ENCODE measurements at places on chromosomes 5 and 9.

GRCh38 chr9:83034587-83034986 is 28.4 kb downstream of the RASEF start:
- DNase-seq = no peak

- no peak for DNase-seq
Observed at GRCh38 chr5:107542428-107542827, 128.3 kb downstream of the EFNA5 start.

DNA sequence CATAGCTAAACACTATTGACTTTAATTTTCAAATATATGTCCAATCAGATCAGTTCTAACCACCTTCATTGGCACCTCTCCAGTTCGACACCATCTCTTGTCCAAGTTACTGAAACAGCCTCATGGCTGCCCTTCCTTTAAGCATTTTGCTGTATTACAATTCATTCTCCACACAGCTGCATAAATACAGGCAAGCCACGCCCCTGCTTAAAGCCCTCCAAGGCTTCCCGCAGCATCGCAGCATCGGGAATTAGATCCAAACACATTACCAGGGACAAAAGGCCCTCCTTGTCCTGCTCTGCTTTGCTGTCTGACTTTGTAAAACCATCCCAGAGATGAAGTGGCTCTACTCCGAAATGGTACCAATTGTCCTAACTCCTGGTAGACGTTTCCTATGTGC is 75.1 kb upstream of the RAI14 start:
- DNase-seq = no peak

- DNase-seq = no peak
Observed at GRCh38 chr9:15423231-15423985, 732 bp downstream of the SNAPC3 start.

DNA sequence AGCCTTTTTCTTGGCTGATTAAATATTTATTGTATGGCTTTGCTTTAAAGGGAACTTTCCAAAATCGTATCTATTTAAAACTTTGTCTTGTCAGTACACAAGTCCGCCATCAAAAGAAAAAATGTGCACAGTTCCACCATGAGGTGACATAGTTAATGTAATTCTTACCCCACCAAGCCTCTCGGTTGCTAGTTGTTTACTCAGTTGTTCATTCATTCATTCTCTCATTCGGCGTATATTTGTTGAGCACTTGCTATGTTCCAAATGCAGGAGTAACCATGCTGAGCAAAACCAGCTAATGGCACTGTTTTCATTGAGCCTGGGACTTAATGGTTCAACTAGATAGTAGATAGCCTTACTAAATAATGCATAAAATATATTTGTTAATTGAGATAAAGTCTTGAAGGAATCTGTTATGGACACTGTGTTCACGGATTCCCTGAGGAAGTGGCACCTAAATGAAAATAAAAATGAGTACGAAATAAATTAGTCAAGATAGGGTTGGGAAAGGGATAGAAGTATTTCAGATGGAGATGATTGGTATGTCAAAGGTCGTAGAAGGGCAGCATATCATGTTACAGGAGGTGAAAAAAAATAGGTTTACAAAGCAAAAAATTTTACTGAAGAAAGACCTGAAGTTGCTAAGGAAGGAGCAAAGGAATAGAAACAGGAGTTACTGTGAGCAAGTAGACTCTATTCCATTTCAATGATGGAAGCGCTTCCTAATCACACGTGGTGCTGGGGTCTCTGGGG is 1.5 kb downstream of the DCAF10 start:
- no peak for DNase-seq

DNA sequence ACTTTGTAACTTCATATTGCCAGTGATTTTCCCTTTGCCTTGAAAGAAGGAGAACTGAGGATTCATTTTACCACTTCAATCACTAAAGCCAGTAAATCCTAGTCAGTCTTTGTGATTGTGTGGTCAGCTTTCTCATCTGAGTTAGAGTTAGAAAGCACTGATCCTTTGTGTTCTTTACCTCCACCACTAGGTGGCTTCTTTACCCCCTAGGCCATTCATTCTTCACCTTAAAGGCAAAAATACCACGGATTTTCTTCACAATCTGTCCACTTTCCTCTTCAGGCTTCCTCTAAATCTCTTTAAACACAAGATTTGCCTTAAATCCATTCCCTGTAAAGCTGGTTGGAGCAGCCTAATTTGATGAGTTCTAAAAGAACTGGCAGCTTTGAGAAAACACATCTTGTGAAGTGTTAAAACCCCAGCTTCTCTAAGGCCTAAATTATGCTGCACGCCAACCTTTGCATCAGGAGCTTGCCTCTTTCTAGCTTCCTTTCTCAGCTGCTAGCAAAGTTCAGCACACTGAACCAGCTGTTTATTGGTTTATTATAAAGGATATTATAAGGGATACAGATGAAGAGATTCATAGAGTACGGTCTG is 20.4 kb downstream of the BDP1 start:
- DNase-seq = no peak

- no peak for DNase-seq
Observed at GRCh38 chr5:76331126-76331525, 72.0 kb upstream of the IQGAP2 start.

DNA sequence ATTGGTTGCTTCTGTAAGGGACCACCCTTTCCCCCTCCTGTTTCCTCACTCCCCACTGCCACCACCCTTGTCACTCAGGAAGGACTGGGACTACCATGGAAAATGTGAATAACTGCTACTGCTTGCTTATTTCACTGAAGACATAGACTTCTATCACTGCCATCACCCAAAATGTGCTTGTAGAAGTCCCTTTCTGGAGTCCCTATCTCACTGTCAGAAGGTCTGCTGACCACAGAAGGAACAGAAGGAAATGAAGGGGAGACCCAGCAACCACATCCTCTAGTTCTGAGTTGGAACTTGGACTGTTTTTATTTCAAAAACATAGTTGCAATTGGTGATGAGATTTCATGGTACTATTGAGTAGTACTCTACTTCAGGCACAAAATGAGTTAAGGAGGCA is 122.5 kb downstream of the NPR3 start:
- no peak for DNase-seq

DNA sequence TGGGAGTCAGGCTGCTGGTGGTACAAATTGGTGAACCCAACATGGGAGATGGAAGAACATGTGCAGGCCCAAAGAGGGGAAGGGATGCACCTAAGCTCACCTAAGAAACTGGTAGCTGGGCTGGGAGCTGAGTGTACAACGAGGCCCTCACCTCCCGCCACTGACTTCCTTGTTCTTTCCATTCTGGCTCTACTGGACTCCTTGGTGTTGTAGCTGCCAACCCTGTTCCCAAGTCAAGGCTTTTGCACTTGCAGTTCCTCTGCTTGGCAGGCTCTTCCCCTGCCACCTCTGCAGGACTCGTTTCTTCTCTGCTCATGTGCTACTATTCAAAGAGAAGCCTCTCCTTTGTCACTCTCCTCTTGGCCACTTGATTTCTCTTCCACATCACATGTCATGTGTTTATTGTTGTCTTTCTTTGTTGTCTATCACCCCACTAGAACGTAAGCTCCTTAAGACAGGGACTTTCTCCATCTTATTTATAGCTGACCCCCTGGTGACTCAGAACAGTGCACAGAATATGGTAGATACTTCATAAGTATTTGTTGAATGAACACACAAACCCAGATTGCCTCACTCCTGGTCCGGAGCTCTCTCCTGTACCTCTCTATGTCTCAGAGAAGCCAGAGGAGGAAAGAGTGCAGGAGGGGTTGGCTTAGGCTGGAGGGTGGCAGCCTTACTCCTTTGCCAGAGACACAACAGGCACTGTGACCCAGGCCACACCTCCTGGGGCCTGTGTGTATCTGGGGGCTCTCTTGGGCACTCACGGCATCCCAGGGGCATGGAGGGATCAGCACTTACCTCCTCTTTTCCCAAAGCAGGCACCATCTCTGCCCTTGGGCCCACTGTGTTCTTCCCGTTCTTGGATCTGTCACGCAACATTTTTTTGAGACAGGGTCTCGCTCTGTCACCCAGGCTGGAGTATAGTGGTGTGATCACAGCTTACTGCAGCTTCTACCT is 5.2 kb upstream of the SPINK4 start:
- no peak for DNase-seq

DNA sequence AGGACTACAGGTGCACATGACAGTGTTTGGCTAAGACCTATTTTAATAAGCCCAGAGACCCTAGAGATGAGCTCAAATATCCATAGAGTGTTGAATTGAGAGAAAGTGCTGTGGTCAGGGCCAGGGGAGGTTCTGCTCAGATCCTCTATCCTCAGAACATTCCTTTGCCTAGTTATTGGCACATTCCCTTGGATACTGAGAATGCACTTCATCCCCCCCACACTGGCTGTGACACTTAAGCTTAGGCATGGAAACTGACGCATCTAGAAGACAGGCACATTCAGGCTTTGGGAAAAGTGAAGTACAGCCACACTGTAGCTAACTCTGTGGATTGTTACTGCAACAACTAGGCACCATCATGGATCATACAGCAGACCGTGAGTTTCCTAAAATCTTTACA is 27.1 kb upstream of the RASGRF2 start:
- no peak for DNase-seq

GRCh38 chr5:130324953-130325671 is 420.8 kb downstream of the CHSY3 start:
- no peak for DNase-seq

DNA sequence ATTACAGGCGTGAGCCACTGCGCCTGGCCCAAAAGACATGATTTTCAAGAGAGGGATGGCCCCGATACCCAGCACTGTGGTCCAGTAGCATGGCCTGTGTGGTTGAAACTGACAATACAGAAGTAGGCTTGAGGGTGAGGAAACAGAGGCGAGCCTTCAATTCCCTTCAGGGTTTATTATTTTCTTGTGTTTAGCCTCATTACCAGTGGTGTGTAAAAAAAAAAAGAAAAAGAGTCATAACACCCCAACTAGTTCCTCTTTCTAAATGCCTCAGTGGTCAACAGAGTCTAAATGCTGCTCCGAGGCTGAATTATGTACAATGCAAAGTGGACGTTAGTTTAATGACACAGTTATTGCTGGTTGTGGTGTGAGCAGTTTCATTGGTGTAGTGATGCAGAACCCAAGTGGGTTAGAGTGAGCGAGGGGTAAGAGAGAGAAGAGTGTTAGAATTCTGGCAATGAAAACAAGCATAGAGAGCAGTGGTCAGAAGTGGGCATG is 58.8 kb downstream of the SNX30 start:
- DNase-seq = no peak

DNA sequence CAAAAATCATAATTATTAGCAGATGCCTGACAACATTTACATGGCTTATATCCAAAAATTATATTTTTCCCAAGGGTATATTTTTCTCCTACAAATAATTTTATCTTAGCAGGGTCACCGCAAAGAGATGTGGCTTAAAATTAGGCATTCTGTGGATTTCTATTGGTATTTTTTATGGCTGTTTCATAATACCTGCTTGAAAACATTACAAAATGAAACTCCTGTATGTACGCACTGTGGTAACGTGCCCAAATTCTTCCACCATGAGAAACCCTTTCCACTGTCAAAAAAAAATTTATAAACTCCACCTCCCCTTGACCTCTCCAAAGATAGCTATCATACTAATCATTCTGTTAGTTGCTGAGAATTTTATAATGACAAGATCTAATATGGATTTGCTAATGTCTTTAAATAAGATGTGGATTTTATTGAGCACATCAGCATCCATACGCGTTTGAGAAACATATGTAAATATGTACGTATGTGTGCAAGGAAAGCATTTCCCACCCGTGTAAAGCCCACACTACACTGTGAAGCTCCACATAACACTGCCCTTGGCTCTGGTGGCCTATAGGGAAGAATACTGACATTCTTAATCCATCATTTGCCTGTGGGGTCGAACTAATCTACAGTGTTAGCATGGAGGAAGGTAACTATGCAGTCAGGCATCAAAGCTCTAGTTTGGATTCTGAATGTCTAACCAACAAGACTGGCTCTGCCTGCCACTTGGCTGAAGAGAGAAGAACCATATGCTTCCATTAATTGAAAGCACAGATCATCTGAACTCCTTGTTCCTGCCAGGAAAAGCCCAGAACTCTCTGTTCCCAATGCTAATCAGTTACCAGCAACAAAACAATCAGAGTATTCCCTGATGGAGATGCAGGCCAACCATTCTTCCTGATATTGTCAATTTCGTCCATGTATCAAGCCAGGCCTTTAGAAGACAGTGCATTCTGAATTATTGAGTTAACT is 244.7 kb downstream of the SPOCK1 start:
- no peak for DNase-seq

- no peak for DNase-seq
Observed at GRCh38 chr5:93674138-93674537, 67.3 kb downstream of the POU5F2 start.

DNA sequence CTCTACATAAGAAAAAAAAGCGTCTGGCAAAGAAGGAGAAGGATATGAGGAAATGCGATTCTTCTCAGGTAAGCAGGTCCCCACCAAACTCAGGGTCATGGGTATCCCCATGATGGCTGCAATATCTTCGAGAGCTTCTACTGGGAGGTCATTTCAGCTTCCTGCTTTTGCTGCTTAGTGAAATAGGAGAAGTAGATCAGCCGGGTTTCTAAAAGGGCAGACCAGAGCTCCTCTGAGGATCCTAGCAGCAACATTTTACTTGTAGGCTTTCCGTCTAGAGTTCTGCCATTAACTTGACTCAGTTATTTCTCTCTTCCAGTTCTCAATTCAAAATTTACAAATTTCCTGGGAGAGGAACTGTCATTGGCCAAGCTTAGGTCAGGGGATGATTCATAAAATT is 134.7 kb downstream of the DPYSL3 start:
- DNase-seq = no peak

DNA sequence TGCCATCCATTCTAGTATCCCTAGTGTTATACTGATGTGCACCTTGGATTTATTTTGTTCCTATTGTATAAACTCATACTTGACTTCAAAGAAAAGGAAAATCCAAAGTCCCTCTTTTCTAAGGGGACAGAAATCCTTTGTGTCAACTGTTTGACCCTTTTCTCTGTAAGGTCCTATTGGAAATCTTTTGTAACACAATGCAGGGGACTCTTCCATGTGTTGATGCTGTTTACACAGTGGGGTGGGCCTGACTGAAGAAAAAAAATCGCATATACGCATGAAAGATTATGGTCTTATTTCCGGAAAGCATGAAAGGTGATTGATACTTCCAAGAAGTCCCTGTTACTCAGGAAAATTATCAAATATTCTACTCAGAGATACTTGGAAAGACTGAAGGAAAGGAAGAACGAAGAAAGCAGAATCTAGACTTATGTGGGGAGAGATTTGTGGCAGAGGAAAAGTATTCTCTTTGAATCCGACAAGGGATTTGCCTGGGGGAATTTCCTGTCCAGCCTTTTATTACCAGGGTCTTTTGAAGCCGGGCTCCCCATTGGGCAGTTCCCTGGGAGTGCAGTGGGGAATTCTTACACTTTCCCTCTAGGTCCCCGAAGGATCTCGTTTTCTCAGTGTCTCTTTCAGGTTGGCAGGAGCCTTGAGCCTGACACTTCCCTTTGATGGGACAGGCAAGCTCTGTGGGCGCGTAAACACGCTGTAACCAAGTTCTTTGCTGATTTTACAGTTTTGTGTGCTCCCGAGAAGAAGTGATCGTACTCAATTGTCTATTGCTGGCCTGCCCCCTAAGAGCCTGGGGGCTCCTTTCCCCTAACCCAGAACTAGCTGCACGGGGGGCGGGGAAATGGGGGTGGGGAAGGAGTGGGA is 779 bp upstream of the VCAN start:
- no peak for DNase-seq

DNA sequence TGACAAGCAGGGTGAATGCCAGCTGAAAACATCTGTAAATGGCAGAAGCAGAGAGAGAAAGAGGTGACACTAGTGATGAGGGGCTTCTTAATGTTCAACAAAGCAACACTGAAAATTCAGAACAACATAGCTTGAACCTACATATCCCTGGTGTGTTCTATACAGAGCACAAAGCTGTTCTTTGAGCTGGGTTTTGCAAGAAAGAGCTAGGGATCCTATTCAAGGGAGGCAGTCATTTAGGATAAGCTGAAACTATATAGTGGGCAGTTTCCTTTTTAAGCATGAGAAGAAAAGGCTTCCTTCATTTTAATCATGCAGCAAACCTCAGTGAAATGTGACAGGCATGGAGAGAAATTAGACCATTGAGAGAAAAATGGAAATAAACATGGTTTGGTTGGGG is 45.6 kb upstream of the RAI14 start:
- no peak for DNase-seq
